ENCODE measurements at places on chromosomes 3 and 15.

GRCh38 chr15:91944331-91944730 lies 90.8 kb downstream of the SLCO3A1 start:
- no peak for DNase-seq

DNA sequence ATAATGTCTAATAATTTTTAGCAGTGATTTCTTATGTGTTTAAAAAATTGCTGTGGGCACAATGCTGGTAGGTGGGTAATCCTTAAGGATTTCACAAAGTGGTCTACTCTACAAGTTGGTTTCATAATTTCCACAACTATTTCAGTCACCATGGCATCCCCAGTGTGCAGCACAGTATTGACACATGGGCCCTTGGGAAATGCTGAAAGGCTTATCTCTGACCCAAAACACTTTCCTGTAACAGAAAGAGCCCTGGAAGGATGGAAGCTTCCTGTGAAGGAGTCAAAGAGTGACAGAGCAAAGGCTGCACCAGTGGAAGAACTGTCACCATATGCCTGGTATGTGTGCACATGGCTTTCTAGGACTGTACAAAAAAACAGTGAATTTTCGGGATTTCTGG lies 153.7 kb downstream of the ANO10 start:
- DNase-seq, result no peak

GRCh38 chr15:90214553-90215196 lies 13.5 kb downstream of the SEMA4B start:
- DNase-seq, result no peak

DNA sequence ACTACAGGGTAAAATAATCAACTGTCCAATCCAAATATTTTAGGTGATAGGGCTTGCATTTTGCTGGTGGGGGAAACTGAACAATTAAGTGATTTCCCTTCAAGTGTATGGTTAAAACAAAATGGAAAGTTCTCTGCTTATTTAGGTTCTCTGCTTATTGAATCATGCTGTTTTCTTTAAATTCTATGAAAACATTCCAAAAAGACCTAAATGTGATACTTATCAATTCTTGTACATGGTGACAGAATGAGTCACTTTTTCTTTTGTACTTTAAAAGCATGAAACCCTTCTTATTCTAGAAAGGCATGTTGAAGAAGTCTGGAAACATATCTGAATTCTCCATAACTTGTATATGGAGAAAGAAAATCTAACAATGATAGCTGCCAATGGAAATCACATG lies 192.6 kb downstream of the FMN1 start:
- DNase-seq, result no peak

GRCh38 chr3:85270488-85270887 lies 311.7 kb downstream of the CADM2 start:
- no peak for DNase-seq

Data from hematopoietic multipotent progenitor cell treated with erythropoietin and hydrocortisone succinate and interleukin-3 and kit ligand, for 8 days (in vitro differentiated cells).